ENCODE measurements at places on chromosomes 7 and 10. TPM values are rescaled to one million over a fixed set of nuclear protein-coding genes. Genes with fewer than 3 reads are reported as not detected.
A peak's percentile ranks its signal among the peaks of the same experiment; 100 is the strongest.

GRCh38 chr7:47489624-47490023, 92.3 kb downstream of the TNS3 start:
- no peak for DNase-seq

DNA sequence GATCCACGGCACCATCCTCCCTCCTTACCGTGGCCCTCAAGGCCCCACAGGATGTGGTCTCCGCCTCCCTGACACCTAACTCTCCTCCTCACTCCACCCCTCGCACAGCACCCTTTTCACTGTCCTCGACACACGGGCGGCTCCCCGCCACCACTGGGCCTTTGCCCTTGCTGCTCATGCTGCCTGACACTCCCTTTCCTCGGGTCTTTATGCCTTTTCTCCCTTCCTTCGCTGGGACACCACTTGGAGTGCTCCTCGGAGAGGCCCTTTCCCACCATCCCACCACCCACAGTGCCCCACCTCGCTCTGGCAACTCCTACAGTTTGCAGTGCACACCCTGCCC, 7.9 kb upstream of the INMT start:
- no peak for DNase-seq

GRCh38 chr10:4671451-4672145, 154.4 kb upstream of the AKR1E2 start:
- DNase-seq: no peak

GRCh38 chr7:18292584-18292983, 203.0 kb upstream of the HDAC9 start:
- DNase-seq: no peak

Gene DPY19L1
- 23.4 TPM for total RNA-seq

DNA sequence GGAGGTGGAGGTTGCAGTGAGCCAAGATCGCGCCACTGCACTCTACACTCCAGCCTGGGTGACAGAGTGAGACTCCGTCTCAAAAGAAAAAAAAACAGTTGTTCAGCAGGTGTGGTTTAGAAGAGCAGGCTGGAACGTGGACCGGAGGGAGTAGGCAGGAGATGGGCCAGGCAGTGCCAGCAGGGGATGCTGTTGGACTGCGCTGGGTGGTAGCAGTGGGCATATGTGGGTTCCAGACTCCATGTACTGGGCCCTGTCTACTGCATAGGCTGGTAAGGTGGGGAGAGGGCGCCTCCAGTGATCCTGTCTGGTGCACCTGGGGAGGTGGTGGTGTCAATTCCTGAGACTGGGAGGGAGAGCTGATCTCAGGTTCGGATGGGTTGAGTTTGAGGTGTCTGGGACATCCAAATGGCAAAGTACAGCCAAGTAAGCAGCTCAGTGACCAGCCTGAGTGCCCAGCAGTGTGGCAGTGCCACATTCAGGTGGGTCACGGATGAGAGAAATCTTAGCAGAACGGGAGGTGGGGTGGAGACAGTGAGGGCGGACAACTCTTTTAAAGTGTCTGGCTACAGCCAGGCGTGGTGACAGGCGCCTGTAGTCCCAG, 25.9 kb downstream of the SFXN4 start:
- DNase-seq: peak; percentile 38

- no peak for DNase-seq
These were observed 167.7 kb upstream of the CCDC6 start for GRCh38 chr10:60073781-60074656.

Gene SLC13A4
- 0.09 TPM for total RNA-seq

Gene PKD2L1
- total RNA-seq: 0.22 TPM

DNA sequence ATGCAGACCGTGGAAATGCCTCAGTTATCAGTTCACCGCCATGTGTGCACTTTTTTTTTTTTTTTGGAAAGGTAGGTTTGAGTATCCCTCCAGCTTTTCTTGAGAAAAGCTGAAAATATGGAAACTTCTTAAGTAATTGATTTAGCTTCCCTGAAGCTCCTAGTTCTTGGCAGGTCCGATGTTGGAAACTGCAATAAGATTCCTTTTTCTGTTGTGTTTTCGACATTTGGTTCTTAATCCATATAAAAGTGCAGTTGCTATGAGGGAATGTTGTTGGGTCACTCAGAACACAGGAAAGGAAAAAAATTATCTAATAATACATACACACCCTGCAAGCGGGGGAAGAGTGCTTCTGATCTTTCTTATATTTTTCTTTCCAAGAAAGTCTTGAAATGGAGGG, 665.2 kb downstream of the INHBA start:
- no peak for DNase-seq

Gene EVX1
- not detected for total RNA-seq

DNA sequence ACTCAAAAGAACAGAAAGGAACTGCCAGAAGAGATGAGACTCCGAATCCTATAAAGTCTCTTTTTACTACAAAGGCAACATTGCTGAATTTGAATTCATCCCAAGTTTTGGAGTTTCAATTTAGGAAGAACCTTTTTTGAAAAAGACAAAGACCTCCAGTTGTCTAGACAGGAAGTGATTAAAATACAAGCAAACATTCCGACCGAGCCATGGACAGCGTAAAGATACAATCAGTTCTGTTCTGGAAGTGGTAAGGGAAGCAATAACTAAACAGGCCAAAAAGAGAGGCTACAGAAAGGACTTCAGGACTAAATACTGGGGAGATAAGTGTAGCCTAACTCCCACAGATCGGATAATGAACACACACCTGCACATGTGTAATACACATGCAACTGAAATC, 101.0 kb downstream of the SMURF1 start:
- DNase-seq: no peak

Gene ASZ1
- not detected for total RNA-seq

DNA sequence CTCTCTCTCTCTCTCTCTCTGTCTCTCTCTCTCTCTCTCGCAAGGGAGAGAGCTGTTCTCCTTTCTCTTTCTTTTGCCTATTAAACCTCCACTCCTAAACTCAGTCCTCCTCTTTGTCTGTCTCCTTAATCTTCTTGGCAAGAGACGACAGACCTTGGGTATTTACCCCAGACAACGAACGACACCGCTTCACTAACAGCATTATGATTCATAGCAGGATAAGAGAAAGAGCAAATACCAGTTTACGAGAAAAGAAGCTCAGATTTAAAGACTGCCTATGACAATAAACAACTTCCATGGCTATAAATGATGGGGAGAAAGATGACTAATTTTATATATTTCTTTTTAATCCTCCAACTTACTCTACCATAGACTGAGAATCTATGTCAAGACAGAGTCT, 1396.5 kb upstream of the CELF2 start:
- no peak for DNase-seq

DNA sequence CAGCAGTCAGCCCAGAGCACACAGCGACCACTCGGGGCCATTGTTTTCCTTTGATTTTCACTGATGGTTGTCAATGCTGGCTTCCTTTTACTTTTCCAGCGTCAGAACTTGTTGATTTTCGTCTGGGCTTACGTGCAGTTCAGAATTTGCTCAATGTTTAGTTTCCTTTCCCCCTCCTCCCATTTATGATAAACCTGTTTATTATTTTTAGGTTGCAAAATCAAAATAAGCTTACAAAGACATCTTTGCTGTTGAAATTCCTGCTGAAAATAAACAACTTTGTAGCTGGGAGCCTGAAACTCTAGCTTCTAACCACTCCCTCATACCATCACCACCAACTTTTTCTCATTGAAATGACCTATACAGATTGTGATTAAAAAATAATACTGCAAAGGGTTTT, 83.1 kb upstream of the LYZL1 start:
- DNase-seq: no peak

Gene C10orf105
- total RNA-seq: not detected

Gene FAM25C
- not detected for total RNA-seq

DNA sequence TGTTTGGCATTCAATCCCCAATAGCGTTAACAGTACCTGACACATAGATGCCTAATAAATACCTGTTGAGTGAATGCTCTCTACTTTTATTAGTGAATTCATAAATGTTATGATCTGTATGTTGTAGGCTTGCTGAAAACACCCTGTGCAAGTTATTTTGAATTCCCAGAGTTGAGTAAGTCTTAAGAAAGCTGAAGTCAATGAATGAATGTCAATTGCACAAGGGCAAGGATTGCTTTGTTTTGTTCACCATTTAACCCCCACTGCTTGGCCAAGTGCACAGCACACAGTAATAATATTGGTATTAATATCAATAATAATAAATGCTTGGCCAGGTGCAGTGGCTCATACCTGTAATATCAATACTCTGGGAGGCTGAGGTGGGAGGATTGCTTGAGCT, 10.2 kb downstream of the CPA1 start:
- no peak for DNase-seq
